Right cardiac atrium (tissue), 5 donors: ENCODE measurements at places on chromosomes 2 and 18.
A peak's percentile ranks its signal among the peaks of the same experiment; 100 is the strongest.

- no peak for DNase-seq
Observed at GRCh38 chr2:9753665-9754531, 89.4 kb upstream of the TAF1B start.

DNA sequence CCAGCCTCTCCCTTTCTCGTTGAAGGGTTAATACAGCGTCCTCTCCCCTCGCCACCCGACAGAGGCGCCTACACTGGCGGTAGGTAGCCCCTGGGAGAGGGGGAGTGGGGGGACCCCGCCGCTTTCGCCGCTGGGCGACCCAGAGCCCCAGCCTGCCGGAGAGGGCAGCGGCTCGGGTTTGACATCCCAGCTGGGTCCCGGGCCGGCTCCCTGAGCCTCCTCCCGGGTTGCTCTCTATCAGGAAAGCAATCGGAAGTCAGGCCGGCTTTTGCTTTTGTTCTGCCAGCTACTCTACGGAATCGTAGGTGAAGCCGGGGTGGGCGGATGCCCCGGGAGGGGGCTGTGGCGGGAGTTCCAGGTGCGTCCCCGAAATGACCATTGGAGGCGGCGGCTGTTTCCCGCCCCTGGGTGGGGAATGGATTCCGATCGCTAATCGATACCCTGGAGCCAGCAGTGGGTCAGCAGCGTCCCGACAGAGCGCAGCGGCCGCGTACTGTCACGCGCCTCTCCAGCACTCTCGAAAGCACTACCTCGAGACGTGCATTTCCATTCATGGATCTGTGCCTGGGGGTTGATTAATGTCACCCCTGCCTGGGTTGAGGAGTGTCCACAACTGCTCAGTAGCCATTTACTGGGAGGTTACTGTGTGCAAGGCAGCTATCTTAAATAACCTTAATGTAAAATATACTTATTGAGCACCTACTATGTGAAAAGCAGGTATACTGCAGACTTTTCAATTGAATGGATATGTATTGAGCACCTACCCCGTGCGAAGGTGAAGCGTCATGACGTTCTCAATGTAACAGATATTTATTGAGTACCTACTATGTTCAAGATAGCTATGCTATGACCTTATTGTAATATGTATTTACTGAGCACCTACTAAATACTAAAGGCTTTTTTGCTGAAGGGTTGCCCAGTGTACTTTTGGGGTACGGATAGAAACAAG, 1.1 kb downstream of the MAPK4 start:
- peak; percentile 43 for DNase-seq

DNA sequence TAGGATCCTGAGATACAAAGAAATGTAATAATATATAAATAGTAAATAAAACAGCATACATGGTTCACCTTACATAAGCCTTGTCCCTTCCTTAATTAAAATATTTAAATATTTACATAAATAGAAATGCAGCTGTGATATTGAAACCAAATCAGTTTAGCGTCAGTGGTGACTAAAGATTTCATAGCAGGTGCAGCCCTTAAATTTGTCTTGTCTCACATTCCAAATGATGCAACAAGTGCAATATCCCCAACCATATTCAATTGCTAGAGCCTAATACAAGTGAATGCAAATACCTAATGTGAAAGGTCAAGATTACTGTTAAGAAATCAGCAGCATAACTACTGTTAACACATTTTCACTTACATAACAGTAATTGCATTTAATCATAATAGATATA, 539.5 kb downstream of the NYAP2 start:
- DNase-seq = no peak

GRCh38 chr18:24799720-24800119, 339.3 kb downstream of the HRH4 start:
- no peak for DNase-seq

GRCh38 chr2:240570531-240571313, 2.4 kb downstream of the RNPEPL1 start:
- DNase-seq = no peak

GRCh38 chr2:109562421-109562820, 51.3 kb downstream of the SEPTIN10 start:
- no peak for DNase-seq

- no peak for DNase-seq
Observed at GRCh38 chr2:5322396-5322795, 369.8 kb upstream of the SOX11 start.

DNA sequence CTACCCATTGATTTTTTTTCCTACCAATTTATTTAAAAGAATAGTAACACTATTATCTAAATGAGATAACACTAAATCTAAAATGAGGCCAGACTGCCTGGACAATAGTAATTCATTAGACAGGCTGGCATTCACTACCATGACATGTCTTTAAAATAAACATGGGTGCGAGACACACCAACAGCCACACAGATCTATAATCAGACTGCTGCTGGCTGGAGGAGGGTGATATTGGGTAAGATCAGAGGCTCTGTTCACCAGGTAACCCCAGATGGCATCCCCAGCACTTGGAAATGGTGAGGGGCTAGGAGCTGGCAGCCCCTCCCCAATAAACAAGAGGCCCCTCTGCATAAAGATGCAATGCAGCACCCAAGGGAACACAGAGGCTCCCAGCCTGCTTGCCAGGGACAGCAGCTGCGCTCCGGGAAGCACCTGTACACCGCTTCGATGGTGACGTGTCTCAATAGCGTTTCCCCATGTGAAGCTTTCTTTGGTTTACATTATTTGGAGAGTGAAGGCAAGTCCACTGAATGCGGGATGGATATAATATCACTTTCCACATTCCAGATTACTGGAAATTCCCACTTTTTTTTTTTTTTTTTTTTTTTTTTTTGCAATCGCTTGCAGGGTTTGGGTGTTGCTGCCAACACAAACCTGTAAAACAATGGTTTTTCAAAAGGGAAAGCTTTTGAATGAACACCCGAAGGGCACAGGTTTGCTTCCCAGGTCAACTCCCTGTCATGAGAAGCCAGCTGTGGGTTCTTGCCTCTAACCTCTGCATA, 159.0 kb downstream of the ZNF516 start:
- no peak for DNase-seq

GRCh38 chr2:112793449-112793978, 9.2 kb upstream of the IL1A start:
- DNase-seq = no peak

GRCh38 chr2:198479065-198479464, 674.7 kb downstream of the PLCL1 start:
- no peak for DNase-seq

DNA sequence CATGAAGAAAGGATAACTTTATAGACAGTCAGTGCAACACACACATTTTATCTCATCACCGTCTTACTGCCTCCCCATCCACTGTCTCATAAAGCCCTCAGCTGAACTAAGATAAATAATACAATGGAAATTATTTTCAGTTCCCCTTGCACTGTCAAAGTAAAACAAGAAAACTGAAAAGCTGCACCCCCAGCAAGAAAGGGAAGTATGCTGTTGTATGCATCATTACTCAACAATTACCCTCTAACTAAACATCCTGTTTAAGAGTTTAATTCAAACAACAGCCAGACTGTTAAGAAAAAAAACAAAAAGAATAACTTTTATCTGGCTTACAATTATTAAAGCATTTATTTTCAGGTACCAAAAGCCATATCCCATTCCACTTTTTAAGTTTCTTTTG, 25.0 kb downstream of the MPPE1 start:
- no peak for DNase-seq

GRCh38 chr2:124310671-124311070, 285.6 kb downstream of the CNTNAP5 start:
- DNase-seq = no peak

DNA sequence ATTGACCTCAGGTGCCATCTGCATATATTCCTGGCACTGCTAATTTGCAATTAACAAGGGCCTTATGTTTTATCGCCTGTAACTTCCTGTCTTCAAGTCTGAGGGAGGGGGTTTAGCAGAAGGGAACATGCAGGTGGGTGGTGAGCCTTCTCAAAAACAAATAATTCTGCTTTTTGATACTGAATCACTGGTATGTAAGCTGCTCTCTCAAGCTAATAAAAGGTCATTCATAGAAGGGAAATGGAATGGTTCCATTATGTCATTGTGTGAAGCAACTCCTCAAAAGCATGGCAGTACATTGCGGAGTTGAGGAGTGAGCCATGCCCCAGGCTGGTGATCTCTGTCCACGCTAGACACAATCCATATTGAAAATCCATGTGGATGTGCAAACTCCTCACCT, 414.8 kb upstream of the ID2 start:
- no peak for DNase-seq

GRCh38 chr2:74414881-74415761, 6.3 kb downstream of the C2orf81 start:
- peak; percentile 67 for DNase-seq

DNA sequence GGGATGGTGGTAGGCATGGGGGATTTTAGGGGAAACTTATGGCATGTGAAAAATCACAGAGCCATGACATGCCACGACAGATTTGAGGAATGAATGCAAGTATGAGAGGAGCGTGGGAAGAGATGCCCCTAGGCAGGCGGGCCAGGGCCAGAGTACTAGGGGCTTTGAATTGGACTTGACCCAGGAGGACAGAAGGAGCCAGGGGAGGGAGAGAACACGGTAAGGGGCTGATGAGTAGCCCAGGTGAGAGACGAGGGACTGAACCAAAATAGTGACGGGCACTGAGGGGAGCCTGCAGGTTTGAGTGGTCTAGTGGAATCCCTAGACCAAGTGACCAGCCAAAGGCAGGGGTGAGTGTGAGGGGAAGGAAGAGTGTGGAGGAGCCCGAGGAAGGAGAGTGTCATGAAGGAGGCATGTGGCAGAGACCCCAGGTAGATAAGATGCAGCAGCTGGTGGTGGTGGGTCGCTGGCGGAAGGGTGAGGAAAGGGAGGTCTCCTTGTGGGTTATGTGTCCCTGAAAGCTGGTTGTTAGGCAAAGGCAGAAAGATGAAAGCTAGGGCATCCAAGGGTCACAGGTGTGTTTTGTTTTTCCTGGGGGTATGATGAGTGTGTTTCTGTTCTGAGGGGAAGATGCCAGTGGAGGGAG, 48.7 kb downstream of the ZBTB7C start:
- DNase-seq = no peak

DNA sequence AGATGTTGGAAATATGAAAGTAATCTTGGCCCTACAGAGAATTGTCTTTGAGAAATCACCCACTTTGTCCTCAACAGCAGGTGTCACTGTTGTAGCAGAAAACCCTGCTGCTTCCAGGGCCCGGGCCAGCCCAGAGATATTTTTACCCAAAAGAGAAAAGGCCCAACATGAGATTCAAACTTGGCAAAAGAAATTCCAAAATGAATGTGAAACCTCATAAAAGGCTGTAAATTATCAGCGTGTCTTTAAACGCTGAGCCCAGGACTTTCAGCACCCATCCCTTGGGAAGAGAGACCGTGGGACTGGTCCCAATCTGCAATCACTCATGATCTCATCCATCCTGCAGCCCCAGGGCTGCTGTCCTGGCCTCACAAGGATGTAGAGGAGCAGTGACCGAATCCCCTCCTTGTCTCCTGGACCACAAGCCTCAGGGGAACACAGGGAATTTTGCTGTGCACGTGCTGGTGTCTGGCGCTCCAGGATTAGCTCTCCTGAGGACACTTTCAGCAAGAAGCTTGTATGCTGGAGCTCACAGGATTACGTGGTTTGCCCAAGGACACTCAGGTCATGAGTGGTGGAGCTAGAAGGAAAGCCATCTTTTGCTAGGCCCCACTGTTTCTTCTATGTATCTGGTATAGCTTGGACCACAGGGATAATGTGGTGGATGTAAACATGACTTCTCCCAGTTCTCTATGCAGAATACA, 202.1 kb downstream of the RNF144A start:
- DNase-seq = peak; percentile 65

GRCh38 chr2:73896362-73897239, 3.8 kb downstream of the ACTG2 start:
- no peak for DNase-seq

- no peak for DNase-seq
Observed at GRCh38 chr18:51643483-51643882, 446.0 kb upstream of the MEX3C start.

DNA sequence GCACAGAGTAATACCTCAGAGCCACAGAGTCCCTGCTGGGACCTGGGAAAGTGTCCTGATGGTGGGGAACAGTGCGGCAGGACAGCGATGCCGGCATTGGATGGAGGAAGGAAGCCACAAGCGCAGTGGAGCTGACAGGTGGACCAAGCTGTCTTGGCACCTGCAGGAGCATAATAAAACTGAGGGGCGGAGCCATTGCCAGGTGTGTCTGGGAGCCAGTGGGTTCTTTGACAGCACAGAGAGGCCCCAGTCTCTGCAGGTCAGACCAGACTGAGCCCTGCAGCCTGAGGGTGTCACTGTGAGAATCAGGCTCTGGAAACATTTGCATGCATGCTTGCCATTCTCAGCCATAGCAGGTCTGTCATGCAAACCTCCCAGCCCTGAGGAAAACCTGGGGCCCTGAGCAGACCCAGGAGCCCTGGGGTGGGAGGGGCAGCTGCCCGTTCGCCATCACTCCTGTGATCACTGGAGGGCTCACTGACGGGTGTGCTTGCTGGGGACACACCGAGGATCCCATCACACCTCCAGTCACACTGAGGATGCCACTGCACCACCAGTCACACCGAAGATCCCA, 210.5 kb upstream of the HDAC4 start:
- no peak for DNase-seq

GRCh38 chr2:50448556-50448955, 583.4 kb downstream of the NRXN1 start:
- DNase-seq = no peak

DNA sequence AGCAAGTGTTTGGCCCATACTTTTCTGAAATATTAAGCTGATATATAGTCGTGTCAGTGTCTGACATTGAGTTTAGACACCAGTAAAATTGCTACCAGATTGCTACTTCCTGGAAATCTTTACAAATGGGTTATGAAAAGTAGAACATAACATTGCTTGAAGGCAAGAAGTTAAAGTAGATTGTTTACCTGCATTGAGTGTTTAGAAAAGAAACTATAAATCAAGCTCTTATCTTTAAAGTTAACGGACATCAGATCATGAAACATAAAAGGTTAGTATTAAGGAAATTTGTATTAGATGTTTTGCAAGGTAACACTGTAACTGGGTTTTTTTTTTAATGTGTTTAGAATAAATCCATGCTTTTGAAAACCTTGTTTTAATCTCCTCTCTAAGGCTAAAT, 4.8 kb upstream of the YES1 start:
- DNase-seq = no peak

GRCh38 chr18:56382541-56382940, 255.9 kb downstream of the TXNL1 start:
- DNase-seq = peak; percentile 50

DNA sequence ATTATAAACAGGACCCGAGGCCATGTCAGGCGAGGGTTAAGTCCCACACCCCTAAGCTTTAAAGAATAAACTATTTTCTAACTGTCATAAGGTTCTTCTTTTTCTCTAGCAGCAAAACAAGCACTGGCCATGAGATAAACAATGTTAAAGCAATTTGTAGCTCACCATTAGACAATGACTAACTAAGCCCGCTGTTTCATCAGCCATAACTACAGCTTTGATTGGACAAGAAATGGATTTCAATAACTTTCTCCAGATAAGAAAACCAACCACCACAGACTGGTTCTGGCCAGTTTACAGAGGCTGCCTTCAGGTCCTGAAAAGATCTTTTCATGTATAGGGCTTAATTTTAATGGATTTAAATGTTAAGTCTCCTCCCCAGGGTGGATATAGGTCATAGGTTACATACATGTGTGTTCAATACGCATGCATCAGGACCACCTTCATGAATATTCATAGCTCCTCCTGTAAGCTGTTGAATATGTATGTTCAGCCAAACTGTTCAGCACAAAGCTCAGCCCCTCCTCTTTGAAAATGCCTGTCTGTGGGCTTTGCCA, 108.7 kb upstream of the RAB6C start:
- no peak for DNase-seq
